SHP77 (cell line): ENCODE measurements at places on chromosomes 2 and 18.

- DNase-seq: no peak
Observed at GRCh38 chr2:96549967-96550786, 13.6 kb downstream of the ARID5A start.

DNA sequence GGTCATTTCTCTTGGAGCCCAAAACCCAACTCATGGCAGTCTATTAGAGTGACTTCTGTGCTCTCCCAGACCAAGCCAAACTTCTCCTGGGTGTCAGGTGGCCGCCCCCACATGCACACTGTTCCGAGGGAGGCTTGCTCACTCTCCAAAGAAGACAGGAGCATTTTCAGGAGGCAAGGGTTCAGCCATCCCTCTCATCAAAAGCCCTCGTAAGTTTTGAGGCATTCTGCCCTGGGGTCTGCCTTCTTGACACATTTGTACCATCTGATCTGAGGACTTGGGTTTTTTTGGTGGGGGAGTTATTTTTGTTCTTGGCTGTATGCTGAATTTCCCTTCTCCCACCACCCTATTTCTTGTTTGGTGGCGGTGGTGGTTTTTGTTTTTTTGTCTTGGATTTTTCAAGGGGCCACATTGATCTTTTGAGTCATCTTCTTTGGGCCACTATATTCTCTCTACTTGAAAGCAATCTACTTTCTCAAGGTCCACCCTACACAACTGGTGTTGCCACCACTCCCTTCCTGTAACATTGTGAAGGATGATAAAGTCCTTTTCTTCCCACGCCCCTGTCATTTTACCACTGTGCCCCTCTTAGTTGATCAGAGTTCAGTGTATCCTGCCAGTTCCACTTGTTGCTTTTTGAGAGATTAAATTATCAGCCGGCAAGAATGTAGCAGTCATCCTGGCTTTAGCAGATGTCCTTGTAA, 255.8 kb downstream of the CYP26B1 start:
- no peak for DNase-seq

DNA sequence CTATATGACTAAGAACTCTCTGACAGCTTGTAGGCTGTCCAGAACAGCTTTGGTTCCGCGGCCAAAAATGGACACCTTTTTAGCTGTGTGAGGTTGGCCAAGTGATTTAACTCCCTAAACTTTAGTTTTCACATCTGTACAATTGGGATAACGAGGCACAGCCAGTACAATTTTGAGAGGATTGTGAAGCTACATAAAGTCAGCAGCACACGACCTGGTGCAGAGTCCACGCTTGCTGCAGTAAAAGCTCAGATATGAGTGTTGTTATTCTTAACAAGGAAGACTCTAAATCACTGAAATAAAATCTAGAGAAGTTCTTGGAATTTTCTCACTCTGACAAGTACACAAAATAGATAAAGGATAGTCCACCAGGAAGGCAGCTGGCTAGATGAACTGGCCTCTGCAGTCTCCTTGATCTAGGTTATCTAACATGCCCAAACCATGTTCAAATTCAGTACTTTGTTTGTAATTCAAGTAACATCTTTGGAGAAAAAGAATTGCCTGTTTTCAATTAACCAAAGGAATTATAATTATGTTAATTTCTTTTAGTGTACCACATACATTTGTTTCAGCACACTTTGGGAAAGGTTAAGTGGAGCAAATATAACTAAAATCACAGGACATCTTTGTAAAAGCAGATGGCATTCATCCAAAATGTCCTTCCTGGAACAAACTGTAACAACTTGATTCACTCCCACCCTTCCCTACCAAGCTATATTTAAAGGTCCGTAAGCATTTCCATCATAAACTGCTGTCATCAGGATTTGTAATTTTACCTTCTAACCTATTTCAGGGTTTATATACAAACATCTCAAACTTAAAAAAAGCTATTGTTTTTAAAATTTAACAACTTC, 201.7 kb upstream of the STK17B start:
- no peak for DNase-seq

GRCh38 chr2:96692094-96692971, 47.5 kb downstream of the LMAN2L start:
- DNase-seq: no peak

- no peak for DNase-seq
Observed at GRCh38 chr2:9472511-9472910, 1.8 kb upstream of the IAH1 start.

GRCh38 chr2:36565712-36566111, 32.3 kb downstream of the FEZ2 start:
- no peak for DNase-seq

DNA sequence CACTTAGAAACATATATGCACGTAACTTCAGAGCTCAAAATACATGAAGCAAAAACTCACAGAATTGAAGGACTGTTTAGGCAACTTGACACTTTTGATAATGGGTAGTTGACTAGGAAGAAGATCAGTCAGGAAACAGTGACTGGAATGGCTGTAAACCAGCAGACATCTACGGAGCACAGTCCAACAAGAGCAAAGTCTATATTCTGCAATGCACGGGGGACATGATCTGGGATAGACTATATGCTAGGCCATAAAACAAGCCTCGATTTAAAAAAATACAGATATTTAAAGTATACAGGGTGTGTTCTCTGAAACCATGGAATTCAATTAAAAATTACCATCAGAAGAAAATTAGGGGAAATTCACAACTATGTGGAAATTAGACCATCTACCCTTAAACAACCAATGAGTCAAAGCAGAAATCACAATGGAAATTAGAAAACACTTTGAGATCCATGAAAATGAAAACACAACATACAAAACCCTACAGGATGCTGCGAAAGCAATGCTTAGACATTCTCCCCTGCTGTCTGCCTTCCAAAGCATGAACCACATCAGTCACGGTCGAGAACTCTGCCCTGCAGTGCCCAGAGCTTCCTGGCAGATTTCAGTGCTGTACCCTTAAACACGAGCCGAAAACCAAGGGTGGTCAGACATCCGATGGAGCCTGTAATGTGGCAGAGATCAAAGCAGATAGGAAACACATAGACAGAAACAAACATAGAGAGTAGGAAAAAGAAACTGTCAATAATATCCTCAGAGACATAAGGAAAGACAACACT, 651.9 kb upstream of the HS6ST1 start:
- DNase-seq: no peak

DNA sequence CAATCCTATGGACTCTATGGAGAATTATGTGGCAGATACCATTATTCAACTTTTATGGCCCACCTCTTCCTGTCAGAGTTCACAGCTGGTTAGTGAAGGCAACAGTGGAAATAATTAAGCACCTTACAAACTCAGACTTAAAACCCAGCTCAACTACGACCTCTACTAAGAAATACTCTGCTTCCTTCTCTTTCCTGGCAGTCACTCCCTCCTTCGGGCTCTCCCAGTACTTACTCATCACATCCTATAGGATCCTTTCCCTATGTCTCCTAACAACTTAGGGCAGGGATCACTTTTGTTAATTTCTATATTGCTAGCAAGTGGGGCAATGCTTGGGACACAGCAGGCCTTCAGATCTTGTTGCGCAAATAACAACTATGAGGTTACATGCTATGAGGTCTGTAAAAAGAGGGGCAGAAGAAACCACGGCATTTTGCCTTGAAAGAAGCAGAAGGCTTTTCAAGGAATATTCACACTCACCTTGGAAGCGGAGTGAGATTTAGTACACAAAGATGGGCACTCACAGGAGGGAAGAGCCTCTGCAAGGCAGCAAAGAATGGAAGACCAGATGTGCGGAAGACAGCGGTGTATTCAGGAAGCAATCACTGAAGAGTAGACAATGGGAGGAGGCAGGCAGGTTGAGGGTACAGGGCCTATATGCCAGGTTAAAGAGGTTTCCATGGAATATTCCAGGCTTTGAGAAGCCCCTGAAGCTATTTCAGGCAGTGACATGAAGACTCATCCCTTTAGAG, 2.1 kb downstream of the STK39 start:
- DNase-seq: no peak

DNA sequence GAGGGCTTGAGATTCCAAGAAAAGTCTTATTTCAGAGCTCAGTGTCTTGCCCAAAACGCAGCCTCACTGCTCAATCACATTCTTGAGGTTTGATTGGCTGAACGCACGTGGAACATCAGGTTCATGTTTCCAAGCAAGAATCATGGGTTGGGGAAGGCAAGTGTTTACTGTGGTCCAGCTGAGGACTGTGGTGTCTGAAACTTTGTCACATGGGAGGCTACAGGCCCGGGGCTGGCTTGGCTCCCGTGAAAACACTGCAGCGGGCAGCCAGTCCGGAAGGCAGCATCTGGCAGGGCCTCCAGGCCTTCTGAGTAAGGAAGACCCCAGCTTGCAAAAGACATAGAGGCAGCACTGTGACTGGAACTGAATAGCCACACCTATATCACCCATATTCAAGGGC, 84.7 kb downstream of the POLR1A start:
- no peak for DNase-seq

- no peak for DNase-seq
Observed at GRCh38 chr2:143629340-143629739, 500.1 kb downstream of the ARHGAP15 start.

- no peak for DNase-seq
Observed at GRCh38 chr2:160614391-160614790, 120.8 kb upstream of the RBMS1 start.

DNA sequence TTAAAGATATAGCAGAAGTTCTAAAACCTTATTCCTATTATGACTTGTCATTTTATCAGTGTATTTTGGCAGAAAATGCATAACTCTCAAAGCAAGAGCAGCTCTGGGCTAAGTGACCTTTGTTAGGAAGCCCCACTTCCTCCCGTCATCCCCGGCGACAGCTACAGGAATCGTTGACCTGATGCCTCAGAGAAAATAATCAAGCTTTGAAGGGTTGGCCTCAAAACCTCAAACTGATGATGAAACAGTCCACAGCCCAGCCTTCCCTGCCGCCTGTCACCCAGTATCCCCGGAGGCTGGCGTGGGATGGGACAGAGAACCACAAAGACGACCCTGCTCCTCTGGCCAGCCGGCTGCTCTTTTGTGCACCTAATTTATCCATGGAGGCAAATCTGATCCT, 65.3 kb downstream of the KCNF1 start:
- no peak for DNase-seq

GRCh38 chr18:63187791-63188460, 131.6 kb downstream of the BCL2 start:
- no peak for DNase-seq

DNA sequence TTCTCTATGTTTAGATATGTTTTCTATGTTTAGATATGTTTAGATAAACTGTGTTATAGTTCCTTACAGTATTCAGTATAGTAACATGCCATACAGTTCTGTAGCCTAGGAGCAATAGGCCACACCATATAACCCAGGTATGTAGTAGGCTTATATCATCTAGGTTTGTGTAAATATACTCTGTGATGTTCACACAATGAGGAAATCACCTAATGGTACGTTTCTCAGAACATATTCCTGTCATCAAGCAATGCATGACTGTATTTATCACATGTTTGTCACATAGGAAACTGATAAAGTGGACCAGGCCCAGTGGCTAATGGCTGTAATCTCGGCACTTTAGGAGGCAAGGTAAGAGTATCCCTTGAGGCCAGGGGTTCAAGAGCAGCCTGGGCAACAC, 44.0 kb downstream of the RNF138 start:
- DNase-seq: no peak

DNA sequence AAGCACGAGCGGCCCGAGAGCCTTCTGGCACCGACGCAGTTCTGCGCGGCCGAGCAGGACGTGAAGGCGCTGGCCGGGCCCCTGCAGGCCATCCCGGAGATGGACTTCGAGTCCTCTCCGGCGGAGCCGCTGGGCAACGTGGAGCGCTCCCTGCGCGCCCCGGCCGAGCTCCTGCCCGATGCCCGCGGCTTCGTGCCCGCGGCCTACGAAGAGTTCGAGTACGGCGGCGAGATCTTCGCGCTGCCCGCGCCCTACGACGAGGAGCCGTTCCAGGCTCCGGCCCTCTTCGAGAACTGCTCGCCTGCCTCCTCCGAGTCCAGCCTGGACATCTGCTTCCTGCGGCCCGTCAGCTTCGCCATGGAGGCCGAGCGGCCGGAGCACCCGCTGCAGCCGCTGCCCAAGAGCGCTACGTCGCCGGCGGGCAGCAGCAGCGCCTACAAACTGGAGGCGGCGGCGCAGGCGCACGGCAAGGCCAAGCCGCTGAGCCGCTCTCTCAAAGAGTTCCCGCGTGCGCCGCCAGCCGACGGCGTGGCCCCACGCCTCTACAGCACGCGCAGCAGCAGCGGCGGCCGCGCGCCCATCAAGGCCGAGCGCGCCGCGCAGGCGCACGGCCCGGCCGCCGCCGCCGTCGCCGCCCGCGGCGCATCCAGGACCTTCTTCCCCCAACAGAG, 70.4 kb downstream of the ARHGEF33 start:
- no peak for DNase-seq

GRCh38 chr18:13612196-13612997, 114.0 kb downstream of the FAM210A start:
- no peak for DNase-seq

DNA sequence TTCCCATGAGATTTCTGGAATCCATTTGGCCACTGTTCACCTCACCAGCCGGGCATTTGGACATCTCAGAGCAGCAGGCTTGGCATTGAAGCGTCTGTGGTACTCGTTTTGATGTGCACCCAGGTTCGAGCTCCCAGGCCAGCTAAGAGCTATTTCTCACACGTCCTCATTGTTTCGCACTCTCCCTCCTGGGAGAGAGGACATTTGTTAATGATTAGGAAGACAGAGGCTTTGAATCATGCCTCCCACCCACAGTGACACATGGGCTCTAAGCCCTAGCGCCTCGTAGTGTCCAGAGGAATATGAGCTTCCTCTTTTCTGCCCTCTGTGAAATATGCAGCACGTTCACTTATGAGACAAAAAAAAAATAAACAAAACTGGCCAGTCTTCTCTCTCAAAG, 361.8 kb downstream of the RND3 start:
- no peak for DNase-seq

DNA sequence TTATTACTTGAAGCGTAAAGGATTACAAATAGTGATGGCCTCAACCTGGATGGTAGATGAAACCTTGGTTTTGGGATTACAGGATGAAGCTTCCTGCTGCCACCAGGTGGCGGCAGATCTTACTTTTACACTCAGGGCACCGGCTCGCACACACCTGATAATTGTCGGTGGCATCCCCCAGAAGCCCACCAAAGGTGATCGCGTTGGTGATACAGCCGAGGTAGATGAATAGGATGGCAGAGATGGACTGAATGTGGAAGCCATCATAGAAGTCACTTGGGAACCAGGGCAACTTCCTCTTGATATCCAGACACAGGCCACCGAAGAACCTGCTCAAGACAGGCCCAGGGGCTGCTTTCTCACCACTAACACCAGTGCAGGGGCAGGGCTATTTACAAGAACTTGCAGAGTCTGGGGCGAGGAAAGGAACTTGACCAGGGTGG, 51.8 kb downstream of the MTHFD2 start:
- DNase-seq: peak; percentile 32
